ENCODE measurements at places on chromosomes 2 and 18.

- no peak for DNase-seq
Measured at GRCh38 chr18:70301667-70302066, 12.8 kb downstream of the SOCS6 start.

- no peak for DNase-seq
Measured at GRCh38 chr2:42725657-42726056, 38.3 kb downstream of the OXER1 start.

DNA sequence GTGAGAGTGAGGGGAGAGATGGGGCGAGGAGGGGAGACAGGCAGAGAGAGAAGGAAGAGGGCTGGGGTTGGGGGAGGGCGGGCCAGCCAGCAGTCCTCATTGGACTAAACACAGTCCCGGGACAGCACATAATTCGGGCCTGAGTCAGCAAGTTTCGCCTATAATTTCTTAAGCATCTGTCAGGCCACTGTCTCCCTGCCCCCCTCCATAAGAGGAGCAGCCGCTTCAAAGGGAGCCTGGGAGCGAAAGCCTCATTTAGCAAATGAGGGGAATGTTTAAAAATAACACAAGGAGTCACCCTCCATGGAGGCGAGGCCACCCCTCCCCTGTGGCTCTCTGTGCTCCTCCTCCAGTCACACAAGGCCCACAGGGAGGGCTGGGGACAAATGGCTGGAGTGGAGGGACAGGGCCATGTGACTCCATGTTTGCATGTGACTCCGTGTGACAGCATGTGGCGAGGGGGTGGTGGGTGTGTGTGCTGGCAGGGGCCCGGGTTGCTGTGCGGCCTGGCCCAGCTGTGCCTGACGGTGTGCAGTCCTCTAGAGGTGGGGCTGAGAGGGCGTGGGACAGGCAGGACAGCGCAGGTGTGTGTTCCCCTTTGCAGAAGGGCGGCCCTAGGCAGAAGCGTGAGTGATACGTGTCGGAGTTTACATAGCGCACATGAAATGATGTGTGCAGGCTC lies 162.4 kb downstream of the CELF4 start:
- DNase-seq: no peak

- no peak for DNase-seq
Measured at GRCh38 chr2:121664086-121664485, 14.8 kb upstream of the CLASP1 start.

- no peak for DNase-seq
Measured at GRCh38 chr2:70509565-70509964, 44.1 kb downstream of the TGFA start.

DNA sequence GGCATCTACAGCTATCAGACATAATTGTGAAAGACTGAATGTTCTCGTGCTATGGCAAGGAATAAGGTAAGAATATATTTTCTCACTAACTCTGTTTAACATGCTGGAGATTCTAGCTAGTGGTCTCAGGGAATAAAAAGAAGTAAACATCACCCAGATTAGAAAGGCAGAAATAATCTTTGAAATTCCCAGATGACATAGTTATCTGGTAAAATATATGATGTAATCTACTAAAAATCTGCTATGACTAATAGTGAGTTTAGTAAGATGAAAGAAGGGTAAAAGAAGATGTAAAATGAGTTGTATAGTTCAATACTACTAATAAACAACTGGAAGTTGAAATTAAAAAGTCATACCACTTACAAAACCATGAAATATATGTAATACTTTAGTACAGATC lies 134.2 kb downstream of the DSC3 start:
- DNase-seq: no peak

DNA sequence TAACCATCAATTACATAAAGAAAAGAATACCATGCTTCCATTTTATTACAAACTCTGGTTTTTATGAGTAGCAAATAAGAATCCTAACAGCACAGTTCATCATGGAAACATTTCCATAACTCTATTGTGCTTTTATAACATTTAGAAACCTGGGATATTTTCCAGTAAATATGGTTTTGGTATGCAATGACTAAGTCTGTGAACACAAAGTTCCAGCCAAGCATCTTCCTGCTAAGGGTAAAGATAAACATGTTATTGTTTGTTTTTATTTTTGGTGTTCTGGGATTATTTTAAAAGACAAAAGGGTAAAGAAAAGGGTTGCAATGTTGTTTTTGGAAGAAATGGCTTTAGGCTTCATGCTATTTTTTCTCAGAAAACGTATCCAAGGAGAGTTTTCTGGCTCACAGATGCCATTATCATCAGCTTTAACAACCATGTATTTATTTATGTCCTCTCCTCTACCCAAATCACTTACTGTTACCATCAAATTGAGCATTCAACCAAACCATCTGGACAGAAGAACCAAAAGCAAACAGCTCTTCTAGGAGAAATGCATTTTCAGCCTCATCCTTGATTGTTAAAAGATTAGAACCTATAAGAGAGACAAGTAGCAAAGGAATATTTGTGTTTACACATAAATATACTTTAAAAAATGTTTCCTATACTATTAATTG lies 116.0 kb downstream of the PLA2R1 start:
- DNase-seq: no peak

GRCh38 chr2:188327518-188328213 lies 36.0 kb downstream of the GULP1 start:
- no peak for DNase-seq

GRCh38 chr2:10266133-10266620 lies 36.5 kb upstream of the HPCAL1 start:
- no peak for DNase-seq

DNA sequence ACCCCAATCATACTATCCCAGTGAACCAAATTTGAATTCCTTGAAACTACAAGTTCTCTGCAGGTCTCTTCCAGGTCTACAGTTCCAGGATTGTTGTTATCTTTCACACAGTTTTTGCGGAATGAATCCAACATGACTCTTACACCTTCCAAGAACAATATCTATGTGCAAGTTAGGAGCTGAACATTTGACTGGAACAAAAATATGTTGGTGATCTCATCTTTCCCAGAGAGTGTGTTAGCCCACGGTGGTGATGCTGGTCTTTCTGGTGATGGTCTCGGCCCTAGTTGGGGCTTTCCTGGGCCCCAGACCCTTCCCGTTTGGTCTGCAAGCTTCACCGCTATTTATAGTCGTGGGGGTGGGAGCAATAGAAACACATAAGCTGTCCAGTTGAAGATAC lies 173.7 kb downstream of the TPGS2 start:
- no peak for DNase-seq

GRCh38 chr18:29083545-29083944 lies 906.6 kb upstream of the CDH2 start:
- no peak for DNase-seq

GRCh38 chr2:226799976-226800940 lies 638 bp upstream of the IRS1 start:
- DNase-seq: no peak

GRCh38 chr2:145411493-145411892 lies 891.6 kb upstream of the ZEB2 start:
- no peak for DNase-seq

Data from T-helper 17 cell (primary cell).